DND-41 (cell line): ENCODE measurements at places on chromosomes 3 and 15.
A peak's percentile ranks its signal among the peaks of the same experiment; 100 is the strongest.

GRCh38 chr3:80559701-80560100 lies 791.9 kb upstream of the ROBO1 start:
- H3K36me3 ChIP-seq, result no peaks in the 10 kb centered on the region
- DNase-seq, result no peak
- H3K27ac ChIP-seq, result no peak overlapping the region

DNA sequence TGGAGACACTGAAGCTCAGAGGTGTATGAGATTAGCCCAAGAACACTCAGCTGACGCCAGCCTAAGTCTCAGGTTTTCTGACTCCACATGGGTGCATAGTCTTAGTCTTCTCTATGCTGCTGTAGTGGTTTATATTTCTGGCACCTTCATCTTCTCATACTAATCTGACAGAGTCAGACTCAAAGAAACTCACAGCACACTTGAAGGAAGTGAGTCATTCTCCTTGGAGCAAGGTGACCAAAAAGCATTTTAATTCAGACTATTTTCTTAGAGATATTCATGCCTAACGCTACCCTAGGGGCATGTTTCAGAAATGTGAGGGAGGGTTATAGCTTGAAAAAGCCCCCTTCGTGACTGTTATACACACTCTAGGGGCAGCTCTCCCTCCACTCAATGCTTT lies 775.3 kb upstream of the ARPP21 start:
- no peak overlapping the region for H3K4me3 ChIP-seq
- no peak for DNase-seq
- no peaks in the 10 kb centered on the region for H3K4me1 ChIP-seq
- H3K36me3 ChIP-seq, result no peaks in the 10 kb centered on the region
- no peak overlapping the region for H3K27ac ChIP-seq

DNA sequence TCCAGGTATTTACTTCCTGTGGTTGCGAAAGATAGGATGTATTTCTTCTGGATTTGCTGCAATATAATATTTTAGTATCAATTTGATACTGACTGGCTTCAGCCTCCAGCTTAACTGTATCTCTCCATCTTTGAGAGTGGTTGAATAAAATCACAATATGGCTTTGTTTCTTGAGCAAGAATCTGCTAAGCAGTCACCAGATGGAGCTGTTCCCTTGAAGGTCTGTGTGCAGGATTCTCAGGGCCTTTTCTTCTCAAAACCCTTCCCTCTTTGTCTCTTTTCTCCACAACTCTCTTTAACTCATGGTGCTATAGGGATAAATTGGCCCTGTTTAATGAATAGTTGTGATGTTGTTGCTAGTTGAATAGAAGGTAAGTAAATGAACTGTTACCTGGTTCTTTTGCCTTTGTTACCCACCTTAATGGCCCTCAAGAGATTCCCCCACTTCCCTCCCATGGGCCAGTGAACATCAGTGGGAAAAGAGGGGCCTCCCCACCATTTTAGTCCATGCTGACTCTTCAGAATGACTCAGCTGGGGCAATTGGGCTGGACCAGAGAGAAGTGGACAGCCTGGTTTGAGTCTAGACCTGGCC lies 34.8 kb upstream of the RAB6B start:
- H3K27me3 ChIP-seq, result no peaks in the 10 kb centered on the region
- H3K36me3 ChIP-seq, result no peaks in the 10 kb centered on the region
- no peak overlapping the region for H3K4me3 ChIP-seq
- peak; percentile 19 for DNase-seq
- H3K4me1 ChIP-seq, result no peaks in the 10 kb centered on the region
- H3K27ac ChIP-seq, result no peak overlapping the region

DNA sequence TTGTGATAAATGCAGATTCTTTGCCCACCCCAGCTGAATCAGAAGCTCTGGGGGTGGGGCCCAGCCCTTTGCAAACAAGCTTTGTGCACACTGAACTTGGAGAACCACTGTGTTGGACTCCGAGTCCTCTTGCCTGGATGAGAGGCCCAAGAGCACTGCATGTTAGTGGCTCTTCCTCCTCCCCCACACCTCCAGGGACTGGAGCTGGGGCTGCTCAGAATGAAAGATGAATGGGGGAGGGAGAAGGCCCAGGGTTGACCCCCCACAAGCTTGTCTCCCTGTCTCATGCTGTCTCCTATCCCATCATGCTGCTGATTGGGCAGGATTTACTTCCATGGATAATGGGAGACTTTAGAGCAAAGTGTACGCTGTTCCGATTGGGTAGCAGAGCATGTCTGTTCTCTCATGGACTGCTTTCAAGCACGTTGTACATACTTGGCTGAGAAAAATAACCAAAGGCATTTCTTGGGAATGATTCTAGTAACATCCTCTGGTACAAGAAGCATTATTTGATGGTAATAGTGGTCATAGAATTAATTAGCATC lies 99.6 kb downstream of the PGPEP1L start:
- H3K27ac ChIP-seq, result peak overlapping the region; percentile 30; the same call in 1 of the 2 replicates
- DNase-seq, result no peak

DNA sequence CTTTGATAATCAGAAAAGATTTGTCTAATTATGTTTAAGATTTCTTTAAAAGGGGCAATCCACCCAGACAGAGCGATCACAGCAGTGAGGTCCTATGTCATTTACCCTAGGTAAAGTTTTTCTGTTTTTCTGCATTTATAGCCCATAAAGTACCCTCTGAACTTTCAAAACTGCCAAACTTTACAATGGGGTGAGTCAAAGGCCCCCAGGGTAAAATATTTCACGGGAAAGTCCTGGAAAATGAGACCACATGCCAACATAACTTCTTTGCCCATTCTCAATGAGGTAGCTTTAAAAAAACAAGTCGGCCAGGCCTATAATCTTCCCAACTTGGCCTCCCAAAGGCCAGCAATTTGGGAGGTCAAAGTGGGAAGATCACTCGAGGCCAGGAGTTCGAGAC lies 53.0 kb downstream of the SUCLG2 start:
- H3K27ac ChIP-seq, result no peak overlapping the region
- no peaks in the 10 kb centered on the region for H3K27me3 ChIP-seq
- no peak for DNase-seq
- H3K36me3 ChIP-seq, result peaks cover 24% of the 10 kb centered on the region; the same call in 1 of the 2 replicates

GRCh38 chr3:130516645-130517512 lies at the start of gene COL6A6:
Gene COL6A6 (plus strand): TSS chr3:130517177. CDS start chr3:130560365, 43,188 bp downstream.
- no peak within 1 kb of the TSS for H3K4me3 ChIP-seq
- DNase-seq, result no peak
- H3K27ac ChIP-seq, result no peak within 1 kb of the TSS
- H3K27me3 ChIP-seq, result peaks cover 14% of the 10 kb centered on the region
- H3K36me3 ChIP-seq, result no peaks in the 10 kb centered on the region

- H3K4me1 ChIP-seq, result no peaks in the 10 kb centered on the region
- H3K36me3 ChIP-seq, result no peaks in the 10 kb centered on the region
- no peak overlapping the region for H3K4me3 ChIP-seq
- H3K27ac ChIP-seq, result no peak overlapping the region
- DNase-seq, result no peak
Observed at GRCh38 chr3:190870127-190870526, 7.6 kb upstream of the GMNC start.

GRCh38 chr15:45121020-45121419 lies 6.9 kb downstream of the DUOXA2 start:
- peaks cover 8% of the 10 kb centered on the region for H3K27me3 ChIP-seq
- no peak overlapping the region for H3K27ac ChIP-seq
- DNase-seq, result no peak
- no peaks in the 10 kb centered on the region for H3K36me3 ChIP-seq
- peaks cover 3% of the 10 kb centered on the region; the same call in 1 of the 2 replicates for H3K4me1 ChIP-seq

DNA sequence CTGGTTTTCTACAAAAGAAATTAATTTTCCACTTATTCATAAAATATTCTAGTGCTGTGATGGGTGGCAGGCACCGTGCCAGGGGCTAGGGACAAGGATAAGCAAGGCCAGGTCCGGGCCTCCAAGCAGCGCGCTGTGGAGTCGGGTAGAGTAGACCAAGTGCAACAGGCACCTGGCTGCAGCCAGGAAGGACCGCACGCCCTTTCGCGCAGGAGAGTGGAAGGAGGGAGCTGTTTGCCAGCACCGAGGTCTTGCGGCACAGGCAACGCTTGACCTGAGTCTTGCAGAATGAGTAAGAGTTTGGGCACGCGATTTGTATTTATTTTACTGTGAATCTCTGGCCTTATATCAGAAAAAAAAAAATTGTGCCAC lies at the start of gene CASR:
TSS of gene CASR (plus strand) at position 148 of the 372 bp plus-strand sequence. CDS start 70,522 bp downstream, outside the sequence.
- peaks cover 4% of the 10 kb centered on the region for H3K27me3 ChIP-seq
- H3K4me3 ChIP-seq, result no peak within 1 kb of the TSS
- no peak within 1 kb of the TSS for H3K27ac ChIP-seq
- no peak for DNase-seq
